ENCODE measurements at places on chromosomes 6 and 20.
A peak's percentile ranks its signal among the peaks of the same experiment; 100 is the strongest.

- no peak for DNase-seq
Observed at GRCh38 chr6:16637635-16638034, 123.6 kb downstream of the ATXN1 start.

DNA sequence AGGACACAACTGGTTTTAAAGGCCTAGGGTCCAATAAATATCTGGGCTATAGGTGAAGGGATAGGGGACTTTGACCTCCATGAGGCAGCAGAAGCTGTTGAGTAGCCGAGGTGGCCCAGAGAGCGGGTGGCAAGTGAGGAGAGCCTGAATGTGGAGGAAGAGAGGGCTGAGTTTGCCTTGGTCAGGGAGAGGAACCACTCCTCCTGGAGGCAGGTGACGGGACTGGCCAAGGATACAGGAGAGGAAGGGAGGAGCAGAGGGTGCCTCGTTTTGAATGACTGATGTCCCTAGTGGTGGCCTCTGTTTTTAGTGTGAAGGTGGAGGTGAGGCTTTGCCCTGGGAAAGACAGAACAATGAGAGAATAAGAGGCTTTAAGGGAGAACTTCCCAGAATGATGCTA is 19.1 kb upstream of the AAR2 start:
- DNase-seq = no peak

GRCh38 chr6:5818959-5819358 is 187.8 kb downstream of the NRN1 start:
- no peak for DNase-seq

DNA sequence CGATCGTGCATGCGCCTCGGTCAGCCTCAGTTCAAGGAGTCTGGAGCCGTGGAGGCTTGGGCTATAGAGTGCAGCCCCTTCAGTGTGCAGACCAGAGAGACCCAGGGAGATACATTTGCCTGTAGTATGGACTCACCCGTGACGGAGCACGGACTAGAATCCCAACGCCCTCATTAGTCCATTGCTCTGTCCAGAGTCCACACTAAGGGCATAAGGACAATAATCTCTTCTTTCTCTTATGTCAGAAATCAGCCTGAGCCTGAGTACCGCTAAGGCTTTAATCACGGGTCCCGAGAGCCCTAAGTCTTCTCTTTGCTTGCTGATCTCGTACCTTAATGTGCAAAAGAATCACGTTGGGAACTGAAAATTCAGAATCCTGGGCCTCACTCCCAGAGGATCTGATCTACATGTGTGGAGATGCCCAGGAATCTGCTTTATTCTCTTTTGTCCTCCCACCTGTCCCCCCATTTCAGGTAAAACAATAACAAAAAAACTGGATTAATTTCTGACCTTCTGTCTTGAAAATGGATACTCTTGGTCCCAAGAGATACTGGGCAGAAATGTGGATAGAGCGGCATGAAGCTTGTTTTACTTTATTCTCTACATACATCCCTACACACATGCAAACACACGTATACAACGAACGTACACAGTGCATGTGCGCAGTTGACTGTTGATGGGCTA is 671 bp downstream of the BPHL start:
- DNase-seq = no peak

DNA sequence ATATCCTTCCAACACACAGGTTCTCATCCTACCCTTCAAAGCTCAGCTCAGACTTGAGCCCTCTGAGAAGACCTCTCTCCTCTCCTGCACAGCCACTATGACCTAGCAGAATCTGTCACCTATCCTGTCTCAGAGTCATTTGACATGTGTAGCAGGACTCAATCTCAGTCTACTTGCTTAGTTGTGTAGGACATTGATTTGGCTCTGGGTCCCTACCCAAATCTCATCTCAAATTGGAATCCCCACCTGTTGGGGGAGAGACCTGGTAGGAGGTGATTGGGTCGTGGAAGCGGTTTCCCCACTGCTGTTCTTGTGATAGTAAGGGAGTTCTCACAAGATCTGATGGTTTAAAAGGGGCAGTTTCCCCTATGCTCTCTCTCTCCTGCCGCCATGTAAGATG is 297.9 kb downstream of the CD83 start:
- no peak for DNase-seq

GRCh38 chr6:69584536-69584912 is 212.3 kb downstream of the LMBRD1 start:
- no peak for DNase-seq

DNA sequence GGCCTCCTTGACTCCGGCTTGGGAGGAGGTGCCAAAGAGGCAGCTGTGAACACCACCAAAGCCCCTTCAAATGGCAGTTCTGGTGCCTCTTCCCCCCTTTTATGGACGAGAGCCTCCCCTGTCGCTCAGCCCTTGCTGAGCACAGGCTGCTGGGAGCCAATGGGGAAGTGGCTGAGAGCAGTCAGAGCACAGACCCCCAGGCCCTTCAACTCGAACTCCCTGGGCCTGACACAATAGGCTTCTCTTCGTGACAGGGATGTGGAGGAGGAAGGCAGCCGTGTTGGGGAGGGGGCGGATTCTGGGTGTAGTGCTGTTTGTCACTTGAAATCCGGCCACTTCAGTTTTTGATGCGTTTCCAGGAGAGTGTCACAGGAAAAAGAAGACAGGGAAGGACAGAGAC is at the start of gene PDYN:
TSS of gene PDYN (minus strand) at position 73 of the 400 bp plus-strand sequence. CDS start 10,974 bp downstream, outside the sequence.
- no peak for DNase-seq

DNA sequence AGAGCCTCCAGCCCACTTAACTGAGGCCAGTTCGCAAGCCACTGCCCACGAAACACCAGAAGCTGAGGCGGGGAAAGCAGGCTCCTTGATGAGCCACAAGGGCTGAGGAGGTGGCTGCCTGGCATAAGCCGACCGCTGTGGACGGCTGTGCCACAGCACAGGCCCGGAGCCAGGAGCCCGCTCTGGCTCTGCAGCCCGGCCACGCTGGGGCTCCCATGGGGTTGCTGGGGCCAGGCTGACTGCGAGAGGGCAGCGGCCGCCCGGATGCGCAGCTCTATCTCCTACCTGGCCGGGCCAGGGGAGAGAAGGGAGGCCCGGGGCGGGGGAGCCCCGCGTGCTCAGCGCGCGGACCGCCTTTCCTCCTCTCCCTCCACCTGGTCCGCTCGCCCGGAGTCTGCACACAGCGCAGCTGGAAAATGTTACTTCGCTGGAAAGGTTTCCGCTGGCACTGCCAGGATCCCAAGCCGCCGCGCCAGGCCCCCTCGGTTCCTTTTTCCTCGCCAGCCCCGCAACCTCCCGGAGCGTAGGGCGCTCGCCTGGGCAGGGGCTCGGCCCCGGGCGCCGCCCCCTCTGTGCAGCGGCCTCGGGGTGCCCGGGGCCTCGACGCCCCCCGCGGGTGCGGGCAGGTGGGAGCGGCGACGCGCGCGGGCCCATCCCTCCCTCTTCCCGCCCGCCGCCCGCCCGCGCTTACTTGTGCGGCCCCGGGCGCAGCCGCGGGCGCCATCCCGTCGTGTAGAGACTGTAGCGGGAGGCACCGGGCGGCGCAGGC is 657 bp downstream of the EMILIN3 start:
- no peak for DNase-seq

DNA sequence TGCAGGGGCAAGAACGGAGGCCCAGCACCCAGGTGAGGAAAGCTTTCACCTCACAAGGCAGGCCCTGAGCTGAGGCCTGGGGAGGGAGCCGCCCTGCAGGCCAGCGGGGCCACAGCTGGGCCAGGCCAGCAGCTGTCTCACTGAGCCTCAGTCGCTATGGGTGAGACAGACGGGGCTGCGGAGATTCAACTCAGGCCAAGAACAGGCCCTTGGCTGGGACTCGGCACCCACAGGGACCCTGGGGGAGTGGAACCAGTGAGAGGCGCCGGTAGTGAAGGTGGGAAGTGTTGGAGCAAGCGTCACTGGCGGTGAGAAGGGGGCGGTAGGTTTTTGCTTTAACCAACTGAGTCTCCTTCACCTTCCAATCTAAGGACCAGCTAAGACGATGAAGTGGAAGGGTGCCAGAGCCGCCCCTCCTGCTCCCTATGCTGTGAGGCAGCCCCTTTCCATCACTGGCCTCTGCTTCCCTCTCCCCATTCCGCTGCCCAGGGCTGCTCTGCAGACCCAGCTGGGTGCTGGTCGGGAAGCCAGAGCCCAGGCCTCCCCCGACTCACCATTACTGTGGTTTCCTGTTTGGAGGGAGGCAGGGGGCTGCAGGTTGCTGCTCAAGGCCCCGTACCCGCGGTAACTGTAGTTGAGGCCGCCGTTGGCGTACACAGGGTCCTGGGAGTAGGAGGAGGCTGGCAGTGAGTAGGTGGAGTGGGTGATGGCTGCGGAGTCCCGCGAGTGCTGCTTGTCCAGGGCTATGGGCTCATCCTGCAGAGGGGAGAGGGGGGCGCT is 93.7 kb downstream of the ASXL1 start:
- DNase-seq = no peak

GRCh38 chr6:145844933-145845540 is 30.4 kb upstream of the FBXO30 start:
- no peak for DNase-seq

GRCh38 chr6:56956491-56956890 is 1.6 kb downstream of the BEND6 start:
- no peak for DNase-seq

DNA sequence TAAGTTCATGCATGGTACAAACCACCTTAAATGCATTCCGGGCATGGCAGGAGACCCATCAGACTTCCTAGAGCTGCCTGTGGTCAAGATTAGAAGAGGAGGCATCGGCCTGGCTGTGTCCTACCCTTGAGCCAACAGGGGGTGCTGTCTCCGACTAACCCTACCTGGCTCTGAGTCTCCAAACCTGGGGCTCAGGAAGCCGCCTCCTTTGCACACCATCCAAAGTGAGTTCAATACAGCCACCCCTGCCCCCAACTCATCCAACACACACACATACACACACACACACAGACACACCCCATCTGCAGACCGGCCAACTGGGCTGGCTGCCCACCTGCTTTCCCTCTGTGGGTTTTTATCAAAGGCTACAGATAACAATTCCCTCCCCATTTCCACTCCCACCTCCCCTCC is 77.0 kb downstream of the JPH2 start:
- DNase-seq = no peak

DNA sequence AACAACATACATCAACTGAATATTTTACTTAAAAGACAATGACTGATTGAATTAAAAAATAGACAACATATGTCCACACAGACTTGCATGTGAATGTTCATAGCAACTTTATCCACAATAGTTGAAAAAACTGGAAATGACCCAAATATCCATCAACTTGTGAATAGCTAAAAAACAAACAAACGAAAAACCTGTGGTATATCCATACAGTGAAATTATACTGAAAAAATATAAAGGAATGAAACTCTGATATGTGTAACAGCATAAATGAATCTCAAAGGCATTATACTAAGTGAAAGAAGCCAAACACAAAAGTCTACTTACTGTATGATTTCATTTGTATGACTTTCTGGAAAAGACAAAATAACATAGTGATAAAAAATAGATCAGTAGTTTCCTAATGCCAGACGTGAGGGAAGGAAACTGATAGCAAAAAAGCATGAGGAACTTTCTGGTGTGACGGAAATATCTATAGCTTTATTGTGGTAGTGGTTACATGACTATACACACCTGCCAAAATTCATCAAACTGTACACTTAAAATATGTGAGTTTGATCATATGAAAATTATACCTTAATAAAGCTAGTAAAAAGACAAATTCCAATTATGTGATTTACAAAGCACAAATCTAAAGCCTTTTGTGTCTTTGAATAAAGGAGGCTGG is 123.2 kb downstream of the BACH2 start:
- no peak for DNase-seq

- no peak for DNase-seq
Observed at GRCh38 chr20:24131281-24131680, 142.7 kb upstream of the GGTLC1 start.

GRCh38 chr6:42522036-42522435 is 41.8 kb upstream of the UBR2 start:
- DNase-seq = no peak

GRCh38 chr6:17484201-17484849 is 90.9 kb downstream of the CAP2 start:
- no peak for DNase-seq

DNA sequence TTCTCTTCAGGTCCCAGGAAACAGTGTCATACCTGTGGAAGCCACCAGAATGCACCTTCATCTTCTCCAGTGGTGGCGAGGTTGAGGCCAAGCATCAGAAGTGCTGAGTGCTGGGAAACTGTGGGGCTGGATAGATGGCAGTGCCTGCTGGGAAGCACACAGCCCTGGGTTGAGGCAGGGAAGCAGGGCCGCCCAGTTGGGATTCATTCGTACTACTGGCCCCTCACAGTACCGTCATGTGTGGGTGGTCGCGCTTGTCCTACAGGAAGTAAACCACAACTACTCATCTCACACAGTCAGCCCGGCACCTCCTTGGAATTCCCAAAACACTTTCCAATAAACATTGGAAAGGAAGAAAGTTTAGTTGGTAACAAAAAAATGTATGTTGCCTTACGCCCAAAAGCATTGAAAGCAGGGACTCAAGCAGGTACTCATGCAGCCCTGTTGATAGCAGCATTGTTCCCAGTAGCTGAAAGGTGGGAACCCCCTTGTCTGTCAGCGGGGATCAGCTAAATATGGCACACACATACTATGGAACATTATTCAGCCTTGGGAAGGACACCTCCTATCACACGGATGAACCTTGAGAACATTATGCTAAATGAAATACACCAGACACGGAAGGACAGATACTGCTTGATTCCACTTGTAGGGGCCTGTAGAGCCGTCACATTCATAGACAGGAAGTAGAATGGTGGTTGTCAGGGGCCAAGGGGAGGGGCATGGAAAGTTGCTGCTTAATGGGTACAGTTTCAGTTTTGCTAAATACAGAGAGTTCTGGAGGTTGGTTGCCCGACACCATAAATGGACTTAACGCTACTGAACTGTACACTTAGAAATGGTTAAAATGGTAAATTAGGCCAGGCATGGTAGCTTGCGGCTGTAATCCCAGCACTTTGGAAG is 162.7 kb downstream of the MTHFD1L start:
- DNase-seq = no peak

DNA sequence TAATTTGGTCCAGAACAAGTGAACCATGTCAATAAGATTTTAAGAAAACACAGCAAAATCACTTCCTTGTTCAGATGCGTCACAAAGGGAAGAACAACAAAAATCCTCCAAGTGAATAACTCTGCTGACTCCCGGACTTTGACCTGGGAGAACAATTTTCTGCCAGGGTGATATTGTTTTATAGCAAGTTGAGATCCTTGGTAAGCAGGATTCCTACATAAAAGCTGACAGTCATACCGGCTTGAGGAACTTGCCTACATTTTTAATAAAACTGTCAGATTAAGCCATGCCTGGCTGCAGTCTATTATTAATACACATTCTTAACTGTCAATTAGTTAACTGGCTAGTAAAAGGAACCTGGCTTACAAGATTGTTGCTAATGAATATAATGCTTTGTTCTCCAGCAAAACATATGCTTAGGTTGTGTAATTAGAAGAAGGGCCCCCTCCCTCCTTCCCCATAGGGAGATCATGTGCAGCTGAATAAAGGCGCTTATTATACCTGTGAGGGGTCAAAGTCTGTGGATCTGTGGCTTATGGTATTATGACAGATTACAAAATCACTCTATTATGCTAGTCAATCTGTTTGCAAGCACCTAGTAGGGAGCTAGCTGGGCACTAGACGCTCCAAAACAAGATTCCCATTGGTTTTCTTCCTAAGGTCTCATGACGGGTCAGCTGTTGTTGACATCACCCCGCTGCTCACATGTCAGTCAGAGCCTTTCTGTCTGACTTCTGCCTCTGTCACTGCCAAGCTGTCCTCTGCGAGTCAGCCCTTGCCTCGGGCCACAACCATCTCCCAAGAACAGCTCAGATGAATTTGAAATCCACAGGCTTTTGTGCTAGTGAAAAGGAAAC is 44.6 kb upstream of the SEC63 start:
- peak; percentile 68 for DNase-seq

GRCh38 chr6:156852147-156852857 is 75.1 kb downstream of the ARID1B start:
- DNase-seq = no peak
